ENCODE measurements at places on chromosomes 3 and 15. TPM values are rescaled to one million over a fixed set of nuclear protein-coding genes. Genes with fewer than 3 reads are reported as not detected.

NSMCE3 gene
- total RNA-seq, result 11.6 TPM

PRSS50 gene
- not detected for total RNA-seq

DNA sequence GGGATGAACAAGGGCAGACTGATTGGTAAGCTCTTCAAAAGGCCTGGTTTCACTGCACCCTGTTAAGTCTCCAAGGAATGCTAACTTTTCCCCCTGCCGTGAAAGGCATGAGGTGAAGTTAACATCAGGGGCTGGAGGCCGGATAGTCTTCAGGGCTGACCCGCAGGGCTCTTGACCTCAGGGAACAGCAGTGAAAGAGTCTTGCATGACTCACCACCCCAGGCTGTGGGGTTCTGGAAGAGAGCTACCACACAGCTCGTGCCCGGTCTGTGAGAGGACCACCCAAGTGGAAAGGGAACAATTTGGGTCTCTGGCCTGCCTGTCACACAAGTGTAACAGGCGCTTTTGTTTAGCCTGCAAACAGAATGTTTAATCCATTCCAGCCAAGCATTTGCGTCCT is 504.9 kb downstream of the EDEM1 start:
- DNase-seq, result no peak

GRCh38 chr3:126445506-126445905 is 30.2 kb downstream of the ZXDC start:
- DNase-seq, result no peak

MYH15 gene
- total RNA-seq, result 0.27 TPM

DNA sequence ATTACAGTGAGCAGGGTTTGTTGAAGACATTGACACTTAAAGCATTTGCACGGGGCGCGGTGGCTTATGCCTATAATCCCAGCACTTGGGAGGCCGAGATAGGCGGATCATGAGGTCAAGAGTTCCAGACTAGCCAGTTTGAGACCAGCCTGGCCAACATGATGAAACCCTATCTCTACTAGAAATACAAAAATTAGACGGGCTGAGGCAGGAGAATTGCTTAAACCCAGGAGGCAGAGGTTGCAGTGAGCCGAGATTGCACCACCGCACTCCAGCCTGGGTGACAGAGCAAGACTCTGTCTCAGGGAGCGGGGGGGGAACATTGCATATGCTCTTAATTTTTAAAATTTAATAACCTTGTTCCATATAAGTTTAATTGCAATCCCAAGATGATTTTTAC is 11.9 kb downstream of the STT3B start:
- no peak for DNase-seq

CIB2 gene
- 1.3 TPM for total RNA-seq

DNA sequence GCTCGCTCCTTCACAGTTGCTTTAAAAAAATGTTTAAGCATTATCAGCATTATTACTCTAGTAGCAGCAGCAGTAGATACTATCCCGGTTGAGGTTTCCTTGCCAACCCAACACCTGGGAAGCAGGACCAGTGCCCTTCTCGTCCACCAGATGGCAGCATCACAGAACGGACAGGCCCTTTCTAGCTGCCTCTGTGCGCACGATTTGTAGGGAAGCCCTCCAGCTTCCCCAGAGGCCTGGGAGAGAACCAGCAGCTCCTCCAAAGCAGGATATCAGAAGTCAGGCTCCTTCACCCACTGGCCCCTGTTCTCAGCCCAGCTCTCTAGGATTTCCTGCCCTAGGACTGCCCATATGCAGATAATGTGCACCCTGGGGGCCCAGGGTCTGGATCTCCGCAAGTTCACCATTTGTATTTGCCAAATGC is 16.8 kb upstream of the ESYT3 start:
- peak; percentile 79 for DNase-seq

- DNase-seq, result no peak
Observed at GRCh38 chr3:30890907-30891306, 3.6 kb downstream of the GADL1 start.

- DNase-seq, result no peak
Observed at GRCh38 chr3:123044981-123045763, 17.6 kb upstream of the SEMA5B start.

NAALADL2 gene
- total RNA-seq, result 12.0 TPM

GRCh38 chr3:154241496-154241895 is 82.8 kb downstream of the DHX36 start:
- DNase-seq, result no peak

DNA sequence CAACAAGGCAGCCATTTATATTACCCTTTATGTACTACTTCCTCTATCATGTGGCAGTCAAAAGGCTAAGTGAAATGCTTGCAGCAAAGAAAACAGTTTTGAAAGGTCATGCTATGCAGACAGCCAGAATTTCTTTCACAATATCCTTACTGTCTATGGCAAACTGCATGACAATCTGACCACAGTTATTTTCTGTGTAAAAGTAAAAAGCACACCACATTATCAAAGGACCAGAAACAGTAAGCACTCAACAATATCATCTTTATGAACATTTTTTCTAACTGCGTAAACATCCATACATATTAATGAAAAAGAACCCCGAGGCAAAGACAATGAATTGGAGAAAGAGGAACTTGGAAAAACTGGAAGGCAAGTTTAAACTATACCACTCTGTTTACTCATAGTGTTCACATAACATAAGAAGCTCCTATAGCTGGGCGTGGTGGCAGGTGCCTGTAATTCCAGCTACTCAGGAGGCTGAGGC is 47.9 kb downstream of the PIK3CB start:
- peak; percentile 32 for DNase-seq

DNA sequence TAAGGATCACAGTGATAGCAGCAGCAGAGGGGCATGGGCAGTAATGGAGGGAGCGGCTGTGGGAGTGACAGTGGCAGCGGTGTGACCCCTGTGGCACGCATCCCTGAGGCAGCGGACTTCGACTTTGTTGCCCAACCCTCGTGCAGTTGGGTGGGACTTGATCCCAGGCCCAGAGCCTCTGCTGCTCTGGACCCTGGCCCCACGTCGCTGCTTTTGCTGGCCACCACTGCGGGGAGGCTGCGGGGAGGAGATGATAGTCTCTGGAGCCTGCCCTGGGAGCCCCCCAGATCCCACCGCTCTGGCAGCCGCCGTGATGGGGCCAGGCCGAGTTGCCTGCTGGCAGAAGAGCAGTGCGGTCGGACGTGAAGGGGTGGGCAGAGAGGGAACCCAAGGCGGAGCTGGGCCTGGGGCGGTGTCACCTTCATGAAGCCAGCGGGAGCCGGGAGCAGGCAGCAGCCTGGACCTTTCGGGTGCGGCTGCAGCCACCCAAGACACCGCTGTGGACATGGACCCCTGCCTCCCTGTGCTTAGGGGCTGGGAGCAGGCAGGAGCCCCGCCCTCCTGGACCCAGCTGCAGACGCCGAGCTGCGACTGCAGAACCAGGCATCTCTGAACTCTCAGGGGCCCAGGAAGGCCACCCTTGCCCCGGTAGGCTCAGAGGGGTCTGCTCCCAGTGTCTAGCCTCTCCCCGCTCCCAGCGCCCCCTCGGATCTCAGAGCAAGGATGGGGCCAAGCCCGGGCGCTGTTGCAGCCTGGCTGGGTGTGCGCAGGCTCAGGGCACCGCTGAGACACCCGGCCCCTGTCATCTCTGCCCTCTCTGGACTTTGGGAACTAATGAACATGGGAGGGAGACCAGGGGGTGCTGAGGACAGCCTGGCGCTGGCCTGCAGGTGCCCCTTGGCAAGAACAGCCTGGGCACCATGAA is 38.3 kb downstream of the COMMD2 start:
- DNase-seq, result no peak

GRCh38 chr3:16468002-16468335 is 45.5 kb downstream of the RFTN1 start:
- no peak for DNase-seq

DNA sequence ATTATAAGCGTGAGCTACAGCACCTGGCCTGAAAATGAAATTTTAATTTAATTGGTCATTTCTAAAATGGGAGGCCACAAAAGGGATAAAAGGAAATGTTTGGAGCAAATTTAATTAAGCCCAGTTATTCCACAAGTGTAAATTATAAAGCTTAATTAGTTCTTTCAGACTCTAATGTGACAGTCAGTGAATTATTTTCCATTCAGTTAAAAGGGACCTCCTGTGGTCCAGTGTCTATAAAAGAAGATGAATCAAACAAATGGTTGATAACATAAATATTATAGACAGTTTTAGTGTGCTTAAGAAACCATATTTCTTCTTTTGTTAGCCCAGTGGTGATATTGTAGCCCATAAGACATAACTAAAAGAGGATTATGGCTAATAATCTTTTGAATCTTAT is 66.4 kb downstream of the CNOT10 start:
- no peak for DNase-seq

DNA sequence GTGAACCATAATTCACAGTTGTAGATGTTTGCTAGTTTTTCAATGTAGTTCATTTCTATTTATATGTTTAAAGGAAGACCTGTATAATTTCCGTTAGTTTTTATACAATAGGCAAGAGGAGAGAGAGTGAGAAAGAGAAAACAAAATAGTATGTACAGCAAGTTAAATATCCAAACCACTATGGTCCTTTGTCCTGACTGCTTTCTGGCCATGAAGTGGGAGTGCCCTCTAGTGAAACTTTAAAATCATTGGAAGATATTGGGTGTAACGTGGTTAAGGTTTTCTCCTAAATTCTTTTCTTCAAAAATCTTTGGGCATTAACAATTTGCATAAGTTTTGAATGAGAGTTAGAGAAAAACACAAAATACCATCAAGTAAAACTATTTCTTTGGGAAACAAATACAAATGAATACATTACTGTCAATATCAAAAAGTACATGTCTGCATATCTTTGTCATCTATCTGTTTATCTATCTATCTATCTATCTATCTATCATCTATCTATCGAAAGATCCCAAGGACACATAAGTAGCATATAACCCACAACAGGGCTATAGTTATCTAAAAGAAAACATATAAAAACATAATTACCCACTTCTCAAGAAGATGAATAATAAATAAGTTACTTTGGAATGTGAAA is 534.6 kb upstream of the ATP11B start:
- no peak for DNase-seq

DNA sequence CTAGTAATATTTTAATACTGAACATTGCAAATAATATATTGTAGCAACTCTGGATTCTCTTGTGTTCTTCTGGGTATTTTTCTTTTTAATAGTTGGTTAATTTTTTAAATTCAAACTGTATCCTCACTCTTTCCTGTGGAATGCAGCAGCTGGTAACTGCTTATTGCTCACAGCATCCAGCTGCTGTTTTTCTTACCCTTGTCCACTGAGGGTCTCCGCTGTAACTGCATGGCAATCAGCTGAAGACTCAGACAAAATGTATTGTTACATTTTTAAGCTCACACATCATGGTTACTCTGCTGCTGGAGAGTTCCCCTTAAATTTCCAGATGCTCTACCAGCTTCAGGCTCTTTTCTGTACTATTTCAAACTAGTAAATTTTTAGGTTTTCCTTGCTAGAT is 227.6 kb downstream of the MBNL1 start:
- no peak for DNase-seq

DNA sequence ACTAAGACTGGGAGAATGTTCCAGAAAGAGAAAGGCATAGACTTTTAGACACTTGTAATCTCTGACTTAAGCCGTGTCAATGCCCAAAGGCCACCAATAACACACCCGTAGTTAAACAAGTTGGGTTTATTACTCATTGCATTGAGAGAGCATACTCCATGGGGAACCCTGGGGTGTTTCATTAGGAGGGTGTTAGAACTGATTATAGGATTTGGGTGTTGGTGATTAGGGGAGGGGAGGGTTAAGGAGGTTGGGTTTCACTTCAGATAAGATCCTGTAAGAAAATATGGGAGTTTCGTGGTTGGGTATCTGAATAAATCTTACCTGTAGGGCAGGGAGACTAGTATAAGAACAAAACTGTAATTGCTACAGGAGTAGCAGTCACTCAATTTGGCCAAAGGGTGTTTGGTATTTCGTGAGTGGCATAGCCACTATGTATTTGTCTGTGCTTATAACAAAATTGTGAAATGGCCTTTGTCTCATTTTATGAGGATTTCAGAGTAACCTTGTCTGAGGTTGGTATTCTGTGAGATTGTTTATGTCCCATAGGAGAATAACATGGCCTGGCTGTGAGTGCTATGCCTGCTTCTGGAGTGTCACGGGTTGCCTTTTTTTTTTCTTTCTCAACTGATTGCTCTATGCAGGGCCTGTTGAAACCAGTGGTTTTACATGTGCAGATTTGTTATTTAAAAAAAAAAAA is 2.9 kb downstream of the HACD3 start:
- DNase-seq, result no peak

GRCh38 chr3:171018156-171018935 is 8.2 kb downstream of the SLC2A2 start:
- DNase-seq, result no peak

C3orf70 gene
- total RNA-seq, result 0.09 TPM

GRCh38 chr3:63613561-63613960 is 38.9 kb upstream of the SNTN start:
- peak; percentile 61 for DNase-seq

GRCh38 chr3:179091113-179091512 is 19.5 kb upstream of the ZMAT3 start:
- no peak for DNase-seq

DNA sequence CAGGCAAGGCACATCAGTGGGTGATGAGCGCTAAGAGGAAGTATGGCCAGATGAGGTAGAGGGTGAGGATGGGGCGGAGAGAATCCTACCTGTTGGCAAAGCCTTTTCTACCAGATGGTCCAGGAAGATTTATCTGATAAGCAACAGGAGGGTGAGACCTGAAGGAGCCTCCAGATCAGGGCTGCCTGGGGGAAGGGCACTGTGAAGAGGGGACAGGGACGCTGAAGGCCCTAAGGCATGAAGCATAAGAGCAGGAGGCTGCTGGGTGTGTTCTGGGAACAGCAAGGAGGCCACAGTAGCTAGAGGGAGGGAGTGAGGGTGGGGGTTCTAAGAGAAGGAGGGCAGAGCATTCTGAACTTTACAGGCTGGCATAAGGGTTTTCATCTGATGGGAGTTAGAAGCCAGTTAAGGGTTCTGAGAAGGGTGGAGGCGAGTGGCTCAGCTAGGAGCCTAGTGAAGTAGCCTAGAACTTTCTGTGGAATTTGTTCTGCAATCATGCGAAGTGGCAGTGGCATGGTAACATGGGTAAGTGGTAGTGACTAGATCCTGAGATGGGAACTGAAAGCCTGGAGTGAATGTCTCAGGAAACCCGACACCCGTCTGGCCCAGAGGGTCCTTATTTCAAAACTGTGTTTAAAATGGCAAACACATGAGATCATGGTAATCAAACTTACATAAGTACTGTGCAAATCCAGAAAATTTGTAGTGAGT is 29.9 kb downstream of the CGNL1 start:
- no peak for DNase-seq

- no peak for DNase-seq
Observed at GRCh38 chr15:101372960-101373525, 78.0 kb upstream of the SNRPA1 start.

- no peak for DNase-seq
Observed at GRCh38 chr15:55267401-55268175, 22.0 kb downstream of the RAB27A start.

DNA sequence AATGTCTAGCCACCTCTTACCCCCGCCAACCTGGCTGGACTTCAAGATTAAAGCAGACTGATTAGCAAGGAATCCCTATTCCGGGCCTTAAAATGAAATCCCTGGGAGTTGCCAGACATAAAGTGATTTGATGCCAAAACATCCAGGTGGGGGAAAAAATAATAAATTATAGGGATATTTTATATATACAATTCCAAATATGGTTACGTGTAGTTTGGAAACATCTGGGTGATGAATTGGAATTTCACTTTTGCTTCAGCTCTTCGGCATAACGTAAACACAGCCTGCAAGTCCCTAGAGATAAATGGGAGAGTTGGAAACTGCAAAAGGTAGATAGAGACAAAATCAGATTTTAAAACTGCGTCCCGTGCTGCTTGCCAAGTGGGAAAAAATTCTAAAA is 545.5 kb upstream of the MDFIC2 start:
- DNase-seq, result no peak

- no peak for DNase-seq
Observed at GRCh38 chr15:26197060-26197459, 333.9 kb upstream of the ATP10A start.
